Endodermal cell (in vitro differentiated cells): ENCODE measurements at places on chromosomes 16 and 17. TPM values are rescaled to one million over a fixed set of nuclear protein-coding genes. Genes with fewer than 3 reads are reported as not detected.

MILR1 gene
- not detected in 2 replicates for total RNA-seq

DNA sequence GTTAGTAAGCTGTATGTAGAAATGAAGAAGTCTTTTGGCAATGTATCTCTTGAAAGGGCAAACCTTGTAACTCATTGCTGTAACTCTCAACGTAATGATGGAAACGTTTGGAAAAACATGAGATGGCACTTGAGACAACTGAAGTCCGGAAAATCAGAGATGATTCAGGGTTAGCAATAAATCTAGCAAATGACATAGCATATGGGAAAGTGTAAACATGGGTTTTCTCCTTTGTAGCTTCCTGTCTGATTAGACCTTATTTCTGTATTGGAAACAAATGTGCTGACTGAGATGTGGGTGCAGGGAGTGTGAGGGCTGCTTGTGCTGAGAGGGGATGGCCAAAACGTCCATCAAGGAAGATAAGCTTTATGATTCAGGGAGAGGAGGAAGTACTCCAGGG is 110.7 kb upstream of the FAM20A start:
- no peak overlapping the region for H3K27ac ChIP-seq
- no peak overlapping the region for H3K4me3 ChIP-seq
- DNase-seq = no peak
- H3K4me1 ChIP-seq = peaks cover 16% of the 10 kb centered on the region
- peaks cover 4% of the 10 kb centered on the region for H3K27me3 ChIP-seq

- H3K36me3 ChIP-seq = no peaks in the 10 kb centered on the region
- DNase-seq = no peak
- H3K4me1 ChIP-seq = peaks cover 6% of the 10 kb centered on the region
- no peaks in the 10 kb centered on the region for H3K27me3 ChIP-seq
These were observed 13.1 kb downstream of the MAP2K6 start for GRCh38 chr17:69427486-69428197.

DNA sequence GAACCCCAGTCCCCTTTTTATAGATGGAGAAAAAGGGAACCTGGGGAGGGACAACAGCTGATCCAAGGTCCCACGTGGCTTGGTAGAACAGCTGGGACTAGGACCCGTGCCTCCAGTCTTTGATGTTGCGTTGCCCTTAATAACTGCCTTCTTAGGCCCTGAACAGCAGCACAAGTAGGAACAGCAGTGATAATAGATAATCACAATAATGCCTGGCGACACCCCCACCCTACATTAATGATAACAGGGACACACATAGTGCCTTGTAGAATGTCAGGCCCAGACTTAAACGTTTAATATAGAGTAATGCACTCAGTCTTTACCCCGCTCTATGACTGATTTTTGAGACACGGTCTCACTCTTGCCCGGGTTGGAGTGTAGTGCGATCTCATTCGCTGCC is 96.4 kb downstream of the ABCC6 start:
- no peak overlapping the region for H3K4me3 ChIP-seq
- H3K27ac ChIP-seq = no peak overlapping the region
- peaks cover 39% of the 10 kb centered on the region for H3K36me3 ChIP-seq
- no peaks in the 10 kb centered on the region for H3K4me1 ChIP-seq
- H3K27me3 ChIP-seq = no peaks in the 10 kb centered on the region

DNA sequence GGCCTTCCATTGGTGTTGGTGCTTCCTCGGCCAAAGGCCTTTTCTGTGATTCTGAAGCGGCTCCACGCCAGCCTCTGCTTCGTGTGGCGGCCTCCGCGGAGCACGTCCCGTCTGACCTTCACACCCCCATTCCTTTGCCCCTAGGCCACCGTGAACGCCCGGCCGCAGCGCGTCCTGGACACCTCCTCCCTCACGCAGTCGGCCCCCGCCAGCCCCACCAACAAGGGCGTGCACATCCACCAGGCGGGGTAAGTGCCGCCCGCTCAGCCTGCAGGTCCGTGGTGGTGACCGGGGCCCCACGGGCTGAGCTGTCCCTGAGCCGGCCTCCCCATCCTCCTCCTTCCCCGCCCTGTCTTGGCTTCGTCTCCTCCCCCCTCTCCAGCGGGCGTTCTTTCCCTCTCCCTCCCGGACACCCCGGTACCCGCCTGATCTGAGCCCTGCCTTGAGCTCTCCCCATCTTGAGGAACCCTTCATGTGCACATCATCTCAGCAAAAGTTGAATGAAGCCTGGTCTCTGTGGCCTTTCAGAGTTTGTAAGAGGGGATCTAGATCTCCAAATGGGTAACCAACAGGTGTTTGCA is 69.0 kb upstream of the CHMP6 start:
- H3K27ac ChIP-seq = no peak overlapping the region
- peaks cover under 1% of the 10 kb centered on the region for H3K27me3 ChIP-seq
- H3K4me1 ChIP-seq = no peaks in the 10 kb centered on the region
- H3K4me3 ChIP-seq = no peak overlapping the region

GRCh38 chr17:56158915-56159825 is 5.9 kb downstream of the ANKFN1 start:
- no peak overlapping the region for H3K27ac ChIP-seq
- H3K4me3 ChIP-seq = no peak overlapping the region
- H3K4me1 ChIP-seq = peaks cover 9% of the 10 kb centered on the region
- H3K36me3 ChIP-seq = no peaks in the 10 kb centered on the region
- no peak for DNase-seq

GRCh38 chr17:73093286-73093685 is 798 bp upstream of the SLC39A11 start:
- DNase-seq = no peak
- no peak overlapping the region for H3K4me3 ChIP-seq
- H3K36me3 ChIP-seq = no peaks in the 10 kb centered on the region
- no peaks in the 10 kb centered on the region for H3K4me1 ChIP-seq
- no peak overlapping the region for H3K27ac ChIP-seq

GRCh38 chr17:291587-291986 is 61.0 kb downstream of the RPH3AL start:
- DNase-seq = no peak
- no peaks in the 10 kb centered on the region for H3K4me1 ChIP-seq
- H3K36me3 ChIP-seq = no peaks in the 10 kb centered on the region

CIBAR2 gene
- not detected in 3 replicates for total RNA-seq

- H3K4me3 ChIP-seq = no peak overlapping the region
- no peak overlapping the region for H3K27ac ChIP-seq
- no peak for DNase-seq
These were observed 10.1 kb upstream of the ERCC4 start for GRCh38 chr16:13909872-13910303.

C1QL1 gene
- total RNA-seq = 2.7 and 2.8 TPM in 2 replicates

DNA sequence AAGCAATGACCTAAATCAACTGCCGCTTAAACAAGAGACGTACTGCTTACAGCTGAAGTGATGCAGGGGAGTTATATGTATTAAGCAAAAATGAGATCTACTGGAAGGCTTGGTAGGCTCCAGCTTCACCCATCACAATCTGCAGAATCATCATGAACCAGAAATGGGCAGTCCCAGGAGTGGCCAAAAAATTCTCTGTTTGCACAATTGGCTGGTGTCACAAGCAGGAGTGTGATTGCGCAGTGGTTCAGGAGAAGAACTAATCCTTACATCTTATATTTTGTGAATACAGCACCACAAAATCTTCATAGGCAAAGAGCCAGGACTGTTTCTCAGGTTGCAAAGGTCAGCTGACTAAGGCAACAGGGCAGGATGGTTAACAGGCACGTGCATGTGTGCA is 75.9 kb downstream of the CES1 start:
- DNase-seq = no peak
- H3K4me1 ChIP-seq = no peaks in the 10 kb centered on the region
- H3K4me3 ChIP-seq = no peak overlapping the region
- H3K27me3 ChIP-seq = no peaks in the 10 kb centered on the region
- H3K27ac ChIP-seq = no peak overlapping the region

CBX2 gene
- total RNA-seq = 49.6 to 82.6 TPM (median 78.6 TPM) in 3 replicates

TMEM235 gene
- total RNA-seq = 1.0 TPM in 1 of 3 replicates, not detected in the others

OR1F1 gene
- total RNA-seq = not detected in 3 replicates

CCL23 gene
- not detected in 2 replicates for total RNA-seq

TXNL4B gene
- total RNA-seq = 12.4 to 13.1 TPM (median 13.0 TPM) in 3 replicates

GRCh38 chr17:35021520-35022380 is 41.4 kb downstream of the LIG3 start:
- no peaks in the 10 kb centered on the region for H3K4me1 ChIP-seq
- DNase-seq = no peak
- H3K36me3 ChIP-seq = peaks cover 50% of the 10 kb centered on the region
- no peaks in the 10 kb centered on the region for H3K27me3 ChIP-seq
- no peak overlapping the region for H3K27ac ChIP-seq
- no peak overlapping the region for H3K4me3 ChIP-seq

DNA sequence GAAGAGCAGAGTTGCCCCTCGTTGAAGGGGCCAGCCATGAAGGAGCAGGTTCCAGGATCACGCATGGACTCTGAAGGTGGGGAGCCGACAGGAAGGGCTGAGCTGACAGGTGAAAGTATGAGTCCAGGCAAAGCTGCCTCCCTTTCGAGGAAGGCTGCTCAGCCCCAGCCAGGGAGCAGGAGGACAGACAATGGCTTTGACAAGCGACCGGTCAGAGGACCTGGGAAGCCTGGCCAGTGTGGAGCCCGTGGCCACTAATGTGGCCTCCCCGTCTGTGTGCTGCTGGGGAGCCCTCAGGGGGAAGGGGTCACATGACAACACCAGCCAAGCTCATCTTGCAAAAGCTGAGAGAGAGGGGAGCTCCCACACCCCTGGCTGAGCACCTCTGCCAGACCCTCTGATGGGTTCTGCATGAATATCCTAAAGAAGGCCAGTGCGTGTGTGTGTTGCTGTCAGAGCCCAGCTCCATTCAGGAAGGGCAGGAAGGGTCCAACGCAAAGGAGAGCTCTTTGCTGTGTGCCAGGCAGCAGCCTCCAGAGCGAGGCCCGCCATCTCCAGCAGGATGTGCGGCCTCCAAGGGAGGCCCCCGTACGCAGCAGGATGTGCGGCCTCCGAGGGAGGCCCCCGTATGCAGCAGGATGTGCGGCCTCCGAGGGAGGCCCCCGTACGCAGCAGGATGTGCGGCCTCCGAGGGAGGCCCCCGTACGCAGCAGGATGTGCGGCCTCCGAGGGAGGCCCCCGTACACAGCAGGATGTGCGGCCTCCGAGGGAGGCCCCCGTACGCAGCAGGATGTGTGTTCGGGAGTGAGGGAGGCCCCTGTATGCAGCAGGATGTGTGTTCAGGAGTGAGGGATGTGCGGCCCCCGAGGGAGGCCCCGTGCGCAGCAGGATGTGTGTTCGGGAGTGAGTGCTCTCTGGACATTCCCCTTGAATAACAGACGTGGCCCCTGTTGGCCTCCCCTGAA is 102.1 kb upstream of the CHMP6 start:
- H3K4me3 ChIP-seq = no peak overlapping the region
- H3K27ac ChIP-seq = no peak overlapping the region
- no peak for DNase-seq

- H3K36me3 ChIP-seq = no peaks in the 10 kb centered on the region
- H3K27ac ChIP-seq = no peak overlapping the region
- H3K4me3 ChIP-seq = no peak overlapping the region
- no peak for DNase-seq
These were observed 75.9 kb downstream of the C16orf95 start for GRCh38 chr16:87241137-87241771.

KRT40 gene
- not detected in 2 replicates for total RNA-seq

TCAP gene
- 1.3 and 1.5 TPM in 2 replicates for total RNA-seq

DNA sequence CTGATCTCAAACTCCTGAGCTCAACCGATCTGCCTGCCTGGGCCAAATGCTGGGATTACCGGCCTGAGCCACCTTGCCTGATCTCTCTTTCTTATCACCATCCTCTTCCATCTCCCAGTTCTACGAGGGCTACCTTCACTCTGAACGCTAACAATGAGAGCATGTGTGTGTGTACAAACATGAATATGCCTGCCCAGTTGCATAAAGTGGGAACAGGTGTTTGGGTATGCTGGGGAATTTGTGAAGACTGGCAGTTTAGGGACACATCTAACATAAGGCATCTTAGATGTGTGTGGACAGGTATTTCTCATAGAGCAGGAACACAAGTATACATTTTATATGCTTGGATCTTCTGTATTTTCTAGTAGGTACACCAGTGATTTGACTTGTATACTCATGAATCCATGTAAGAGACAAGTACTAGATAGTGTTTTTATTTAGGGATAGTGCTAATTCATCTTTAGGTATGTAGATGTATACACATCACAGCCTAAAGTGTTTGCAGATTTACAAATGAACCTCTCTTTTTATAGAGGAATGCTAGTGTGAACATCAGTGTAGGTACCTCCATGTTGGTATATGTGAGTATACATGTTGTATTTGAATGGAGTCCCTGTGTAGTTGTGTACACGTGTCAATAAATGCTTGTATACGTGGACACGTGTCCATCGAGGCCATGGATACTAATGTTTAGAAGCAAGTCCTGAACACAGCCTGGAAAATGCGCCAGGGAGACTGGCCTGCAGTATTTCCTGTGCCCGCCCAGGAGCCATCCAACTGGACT is 1.2 kb upstream of the DLX4 start:
- H3K4me3 ChIP-seq = peak overlapping the region; percentile 77
- no peak for DNase-seq
- peaks cover 7% of the 10 kb centered on the region for H3K4me1 ChIP-seq
- peaks cover 100% of the 10 kb centered on the region for H3K27me3 ChIP-seq

DNA sequence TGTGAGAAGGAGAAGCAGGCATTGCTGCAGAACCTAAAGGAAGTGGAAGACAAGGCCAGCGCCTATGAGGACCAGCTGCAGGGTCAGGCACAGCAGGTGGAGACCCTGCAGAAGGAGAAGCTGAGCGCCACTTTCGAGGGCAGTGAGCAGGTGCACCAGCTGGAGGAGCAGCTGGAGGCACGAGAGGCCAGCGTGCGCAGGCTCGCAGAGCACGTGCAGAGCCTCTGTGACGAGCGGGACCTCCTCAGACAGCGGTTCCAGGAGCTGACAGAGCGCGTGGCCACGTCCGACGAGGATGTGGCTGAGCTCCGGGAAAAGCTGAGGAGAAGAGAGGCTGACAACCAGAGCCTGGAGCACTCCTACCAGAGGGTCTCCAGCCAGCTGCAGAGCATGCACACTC is 41.5 kb downstream of the PLD6 start:
- H3K27ac ChIP-seq = no peak overlapping the region
- H3K27me3 ChIP-seq = no peaks in the 10 kb centered on the region
- H3K36me3 ChIP-seq = peaks cover 34% of the 10 kb centered on the region
- no peak for DNase-seq

DNA sequence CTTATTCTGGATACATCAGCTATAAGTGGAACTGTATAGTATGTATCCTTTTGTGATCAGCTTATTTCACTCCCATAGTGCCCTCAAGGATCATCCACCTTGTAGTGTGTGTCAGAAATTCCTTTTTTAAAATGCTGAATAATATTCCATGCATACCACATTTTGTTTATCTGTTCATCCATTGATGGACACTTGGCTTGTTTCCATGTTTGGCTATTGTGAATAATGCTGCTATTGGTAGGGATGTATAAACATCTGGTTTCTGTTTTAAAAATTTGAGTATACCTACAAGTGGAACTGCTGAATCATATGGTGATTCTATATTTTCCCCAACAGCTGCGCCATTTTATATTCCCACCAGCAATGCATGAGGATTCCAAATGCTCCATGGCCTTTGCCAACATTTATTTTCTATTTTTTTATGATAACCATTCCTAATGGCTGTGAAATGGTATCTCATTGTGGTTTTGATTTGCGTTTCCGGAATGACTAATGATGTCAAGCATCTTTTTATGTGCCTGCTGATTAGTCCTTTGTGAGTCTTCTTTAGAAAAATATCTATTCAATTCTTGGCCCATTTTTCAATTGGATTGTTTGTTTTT is 11.6 kb downstream of the RCVRN start:
- H3K4me3 ChIP-seq = no peak overlapping the region
- H3K27ac ChIP-seq = no peak overlapping the region
- no peaks in the 10 kb centered on the region for H3K36me3 ChIP-seq
- H3K4me1 ChIP-seq = no peaks in the 10 kb centered on the region
